ENCODE measurements at places on chromosomes 4 and X.
A peak's percentile ranks its signal among the peaks of the same experiment; 100 is the strongest.

- DNase-seq: no peak
These were observed 155.4 kb downstream of the TBCK start for GRCh38 chr4:106160560-106160959.

GRCh38 chrX:136251041-136251991 lies at the start of gene MAP7D3:
Gene MAP7D3, minus strand, starts transcription at chrX:136251400. Its CDS starts 42 bp downstream, at chrX:136251358.
- no peak for DNase-seq

DNA sequence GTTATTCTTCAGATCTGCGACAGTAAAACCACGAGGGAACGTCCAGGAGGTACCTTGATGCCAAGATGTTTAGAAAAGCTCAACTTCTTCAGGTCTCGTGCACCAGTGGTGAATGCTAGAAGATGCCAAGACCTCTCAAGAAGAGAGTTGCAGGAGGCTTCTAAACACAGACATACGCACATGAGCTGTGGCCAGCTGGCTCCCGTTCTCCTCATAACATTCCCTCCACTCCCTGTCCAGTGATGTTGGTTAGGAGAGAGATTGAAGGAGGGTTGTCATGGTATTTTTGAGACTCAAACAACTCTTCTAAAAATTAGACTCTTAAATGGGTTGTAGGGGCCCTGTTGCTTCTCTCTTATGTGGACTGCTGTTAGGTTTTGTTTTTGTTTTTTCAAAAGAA lies 184.3 kb downstream of the QDPR start:
- DNase-seq: no peak

- no peak for DNase-seq
These were observed 6.1 kb upstream of the MSX1 start for GRCh38 chr4:4853371-4853823.

GRCh38 chr4:26907731-26908599 lies 47.3 kb downstream of the STIM2 start:
- no peak for DNase-seq

- DNase-seq: no peak
These were observed 13.9 kb upstream of the PLAC8 start for GRCh38 chr4:83128240-83128929.

GRCh38 chrX:13239272-13239671 lies 80.6 kb downstream of the ATXN3L start:
- DNase-seq: no peak

DNA sequence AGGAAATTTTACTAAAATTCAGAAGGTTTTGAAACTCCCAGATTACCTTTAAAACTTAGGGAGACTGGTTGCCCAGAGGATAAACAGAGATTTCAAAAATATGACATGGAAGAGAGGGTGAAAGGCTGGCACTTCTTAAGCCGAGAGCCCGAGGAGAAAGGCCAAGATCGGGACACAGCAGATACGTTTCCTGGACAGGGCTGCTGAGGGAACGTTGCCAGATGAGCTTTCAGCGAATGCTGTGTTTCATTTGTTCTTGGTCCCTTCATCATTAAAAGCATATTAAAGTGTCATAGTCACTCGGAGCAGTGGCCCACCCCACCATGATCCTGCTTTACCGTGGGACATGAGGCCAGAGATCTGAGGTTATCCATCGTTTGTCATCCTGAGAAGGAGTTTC lies 37.9 kb upstream of the STOX2 start:
- DNase-seq: no peak

GRCh38 chr4:153486281-153487151 lies 20.4 kb downstream of the TMEM131L start:
- DNase-seq: no peak

- DNase-seq: peak; percentile 9
These were observed 141.0 kb upstream of the FAM47C start for GRCh38 chrX:36867143-36867542.

- no peak for DNase-seq
These were observed 49.5 kb upstream of the HELT start for GRCh38 chr4:184968784-184969201.

DNA sequence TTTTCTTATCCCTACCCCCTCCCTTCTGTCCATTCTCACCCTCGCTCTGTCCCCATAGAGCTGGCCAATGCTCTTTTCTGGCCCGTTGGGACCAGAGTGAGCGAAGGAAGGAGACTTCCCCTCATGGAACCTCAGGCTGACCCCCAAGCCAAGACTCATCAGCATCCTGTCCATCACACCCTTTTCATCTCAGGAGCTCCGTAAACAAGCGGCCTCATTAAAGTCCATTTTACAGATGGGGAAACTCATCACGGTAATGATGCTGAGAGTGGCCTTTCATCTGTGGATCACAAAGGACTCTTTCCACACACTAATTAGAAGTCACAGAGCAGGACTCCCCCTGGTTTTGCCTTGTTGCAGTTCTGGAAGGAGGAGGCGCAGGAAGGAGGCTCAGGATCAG lies 67.4 kb upstream of the SLC34A2 start:
- DNase-seq: no peak

GRCh38 chr4:24174602-24175001 lies 284.8 kb upstream of the PPARGC1A start:
- no peak for DNase-seq

- DNase-seq: no peak
These were observed 438.7 kb downstream of the RPA4 start for GRCh38 chrX:97322401-97322800.

GRCh38 chr4:69830560-69831269 lies 29.2 kb downstream of the SULT1E1 start:
- no peak for DNase-seq

DNA sequence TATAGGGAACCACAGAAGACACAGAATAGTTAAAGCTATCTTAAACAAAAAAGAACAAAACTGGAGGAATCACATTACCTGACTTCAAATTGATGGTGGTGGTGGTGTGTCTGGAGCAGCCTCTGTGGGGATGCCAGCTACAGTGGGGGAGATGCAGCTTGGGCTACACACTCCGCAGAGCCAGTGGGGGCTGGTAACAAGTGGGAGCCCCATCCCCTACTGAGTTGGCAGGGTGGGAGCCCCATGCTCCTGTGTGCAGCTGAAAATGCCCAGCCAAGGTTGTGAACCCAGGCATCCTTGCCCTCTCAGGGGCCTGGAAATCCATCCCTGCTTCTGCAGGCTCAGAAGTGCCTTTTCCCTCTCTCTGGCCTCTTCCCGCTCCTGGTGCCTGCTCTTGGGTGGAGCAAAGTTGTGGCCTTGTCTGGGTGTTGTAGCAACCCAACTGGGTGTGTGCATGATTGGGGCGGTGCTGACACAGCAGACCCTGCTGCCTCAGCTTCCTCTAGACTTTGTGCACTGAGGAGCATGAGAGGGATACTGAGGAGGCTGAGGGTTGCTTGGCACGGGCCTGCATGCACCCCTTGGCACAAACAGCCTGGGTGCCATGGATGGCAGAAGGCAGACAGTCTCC lies 38.9 kb downstream of the SH3BGRL start:
- no peak for DNase-seq

GRCh38 chr4:3765271-3766035 lies 732 bp upstream of the ADRA2C start:
- DNase-seq: peak; percentile 73

DNA sequence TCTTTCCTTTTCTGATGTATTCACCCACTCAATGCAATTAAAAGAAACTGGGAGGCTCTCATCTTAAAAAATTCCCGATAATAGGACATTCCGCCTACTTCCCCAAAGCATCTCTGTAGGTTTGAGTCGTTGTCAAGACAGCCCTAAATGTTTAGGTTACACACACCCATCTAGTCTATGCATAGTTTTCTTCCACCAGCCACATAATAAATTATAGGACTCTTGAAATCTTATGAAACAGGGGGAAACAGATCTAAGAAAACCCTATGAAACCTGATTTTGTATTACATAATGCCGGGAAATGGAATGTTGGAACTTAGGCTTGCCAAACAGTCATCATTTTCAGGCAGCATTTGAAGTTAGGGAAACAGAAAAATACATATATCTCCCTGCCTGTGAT lies 150.0 kb downstream of the PRKX start:
- DNase-seq: no peak

- no peak for DNase-seq
These were observed 36.4 kb downstream of the ASB9 start for GRCh38 chrX:15233416-15234015.

DNA sequence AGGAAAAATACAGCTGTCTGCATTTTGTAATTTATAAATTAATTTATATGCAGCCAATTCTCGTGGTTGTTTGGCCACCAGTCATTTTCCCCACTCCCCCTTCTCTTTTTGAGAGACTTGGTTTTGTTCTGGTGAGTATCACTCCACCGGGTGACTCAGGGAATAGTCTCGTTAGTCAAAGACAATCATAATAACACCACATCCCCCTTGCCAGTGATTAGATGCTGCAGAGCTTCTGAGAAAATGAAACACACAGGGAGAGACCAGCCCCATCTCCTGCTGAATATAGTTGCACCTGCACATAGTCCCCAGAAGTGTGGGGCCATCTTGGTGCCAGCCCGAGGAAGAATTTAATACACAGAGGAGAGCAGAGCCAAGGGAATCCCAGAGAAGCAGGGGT lies 8.0 kb upstream of the FNIP2 start:
- no peak for DNase-seq

- no peak for DNase-seq
These were observed 42.5 kb upstream of the KCNIP4 start for GRCh38 chr4:21991050-21991449.

GRCh38 chrX:80602036-80602860 lies 182.0 kb downstream of the TENT5D start:
- no peak for DNase-seq

GRCh38 chr4:797066-797465 lies 28.9 kb downstream of the CPLX1 start:
- DNase-seq: peak; percentile 26

DNA sequence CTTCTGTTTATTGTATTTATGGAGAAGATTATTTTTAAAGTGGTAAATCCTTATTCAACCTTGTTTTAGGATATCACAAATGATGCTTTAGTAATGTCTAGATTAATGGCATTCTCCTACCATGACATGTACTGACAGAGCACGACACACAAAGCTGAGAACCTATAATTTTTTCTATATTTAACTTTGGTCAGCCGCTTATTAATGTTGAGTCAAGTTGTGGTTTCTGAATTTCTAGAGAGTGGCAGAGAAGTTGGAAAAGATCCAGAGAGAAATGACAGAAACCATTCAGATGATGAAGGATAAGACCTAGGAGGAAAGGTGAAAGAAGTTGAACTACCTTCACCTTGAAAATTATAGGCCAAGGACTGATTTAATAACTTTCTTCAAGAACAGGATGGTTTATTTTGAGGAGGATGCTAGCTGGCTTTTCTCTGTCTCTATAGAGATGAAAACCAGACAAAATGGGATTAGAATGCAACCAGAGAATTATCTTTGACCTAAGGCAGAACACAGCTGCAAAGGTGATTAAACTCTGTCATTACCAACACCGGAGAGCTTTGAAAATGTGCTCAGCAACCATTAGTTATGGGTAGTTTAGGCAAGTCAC lies 62.6 kb upstream of the TSPAN5 start:
- DNase-seq: no peak

DNA sequence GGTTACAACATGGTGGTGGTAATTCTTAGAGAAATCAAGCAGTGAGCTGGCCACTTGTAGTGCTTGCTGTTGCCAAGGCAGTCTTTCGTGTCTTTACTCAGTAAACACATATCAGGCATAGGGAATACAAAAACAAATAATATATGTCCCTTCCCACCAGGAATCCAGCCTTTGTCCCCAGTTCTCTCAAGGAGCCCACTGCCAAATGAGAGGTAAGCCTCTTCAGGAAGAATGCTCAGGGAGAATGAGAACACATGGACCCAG lies 421 bp upstream of the PLAC1 start:
- no peak for DNase-seq

DNA sequence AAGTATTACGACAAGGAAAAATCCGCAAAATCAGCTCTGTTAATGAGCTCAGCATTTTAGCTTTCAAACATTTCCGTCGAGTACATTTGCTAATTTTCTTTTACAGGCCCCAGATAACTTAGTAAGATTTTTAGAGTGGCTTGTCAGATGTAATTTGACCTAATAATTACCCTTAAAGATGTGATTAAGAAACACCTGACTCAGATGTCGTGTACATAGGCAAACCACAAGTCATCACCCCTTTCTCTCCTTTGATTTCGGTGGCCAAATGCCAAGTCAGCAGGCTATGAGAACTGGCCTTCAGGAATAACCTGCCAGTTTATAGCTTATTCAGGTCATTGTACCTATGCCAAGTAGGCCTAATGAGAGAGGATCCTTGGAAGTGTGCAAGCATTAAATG lies 369.6 kb downstream of the PCDH7 start:
- DNase-seq: peak; percentile 63

- DNase-seq: no peak
These were observed 9.9 kb downstream of the ZNF157 start for GRCh38 chrX:47380268-47380667.

- DNase-seq: no peak
These were observed 14.7 kb upstream of the SEC24D start for GRCh38 chr4:118850488-118851173.

- no peak for DNase-seq
These were observed 1.8 kb upstream of the KDM6A start for GRCh38 chrX:44871114-44871645.

GRCh38 chr4:133694416-133694815 lies 507.2 kb downstream of the PABPC4L start:
- DNase-seq: no peak

- DNase-seq: no peak
These were observed 28.9 kb upstream of the TBC1D14 start for GRCh38 chr4:6880691-6881090.

DNA sequence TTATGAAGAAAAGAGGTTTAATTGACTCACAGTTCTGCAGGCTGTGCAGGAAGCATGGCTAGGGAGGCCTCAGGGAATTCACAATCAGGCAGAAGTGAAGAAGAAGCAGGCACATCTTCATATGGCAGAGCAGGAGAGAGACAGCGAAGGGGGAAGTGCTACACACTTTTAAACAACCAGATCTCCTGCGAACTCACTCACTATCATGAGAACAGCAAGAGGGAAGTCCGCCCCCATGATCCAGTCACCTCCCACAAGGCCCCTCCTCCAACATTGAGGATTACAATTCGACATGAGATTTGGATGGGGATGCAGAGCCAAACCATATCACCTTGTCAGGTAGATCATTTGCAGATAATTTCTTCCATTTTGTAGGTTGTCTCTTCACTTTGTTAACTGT lies 555.5 kb upstream of the MAGEB2 start:
- DNase-seq: no peak

DNA sequence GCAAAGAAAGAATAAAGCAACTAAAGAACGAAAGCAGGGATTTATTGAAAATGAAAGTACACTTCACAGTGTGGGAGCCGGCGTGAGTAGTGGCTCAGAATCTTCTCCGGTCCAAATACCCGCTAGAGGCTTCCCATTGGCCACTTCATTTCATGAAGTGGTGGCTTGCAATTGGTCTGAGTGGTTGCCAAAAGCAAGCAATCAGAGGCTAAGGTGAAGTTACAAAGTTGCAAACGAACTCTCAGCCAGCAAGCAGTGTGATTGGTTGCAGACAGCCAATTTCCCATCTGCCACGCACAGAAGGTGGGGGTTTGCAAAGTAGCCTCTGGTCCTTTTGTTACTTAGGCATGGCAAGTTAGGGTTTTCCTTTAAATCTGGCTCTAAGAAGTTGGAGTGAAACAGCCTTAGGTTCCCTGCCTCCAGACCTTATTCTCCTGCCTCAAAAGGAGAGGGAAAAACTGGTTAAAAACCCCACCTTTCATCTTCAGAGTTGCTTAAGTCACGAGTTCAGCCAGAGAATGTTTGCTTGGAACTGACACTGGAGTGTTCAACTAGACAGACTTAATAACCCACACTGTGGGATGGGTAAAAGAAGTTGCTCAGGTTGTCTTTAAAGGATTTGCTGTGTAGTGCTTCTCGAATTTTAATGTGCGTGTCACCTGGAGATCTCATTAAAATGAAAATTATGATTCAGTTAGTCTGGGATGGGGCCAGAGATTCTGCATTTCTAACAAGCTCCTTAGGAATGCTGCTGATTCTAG lies 6.9 kb upstream of the CLOCK start:
- DNase-seq: no peak

All from NCI-H1930 (cell line).